Right lobe of liver (tissue), 6 donors: ENCODE measurements at places on chromosomes 2 and 18.

- no peak for DNase-seq
These were observed 188.4 kb upstream of the GYPC start for GRCh38 chr2:126467367-126468054.

DNA sequence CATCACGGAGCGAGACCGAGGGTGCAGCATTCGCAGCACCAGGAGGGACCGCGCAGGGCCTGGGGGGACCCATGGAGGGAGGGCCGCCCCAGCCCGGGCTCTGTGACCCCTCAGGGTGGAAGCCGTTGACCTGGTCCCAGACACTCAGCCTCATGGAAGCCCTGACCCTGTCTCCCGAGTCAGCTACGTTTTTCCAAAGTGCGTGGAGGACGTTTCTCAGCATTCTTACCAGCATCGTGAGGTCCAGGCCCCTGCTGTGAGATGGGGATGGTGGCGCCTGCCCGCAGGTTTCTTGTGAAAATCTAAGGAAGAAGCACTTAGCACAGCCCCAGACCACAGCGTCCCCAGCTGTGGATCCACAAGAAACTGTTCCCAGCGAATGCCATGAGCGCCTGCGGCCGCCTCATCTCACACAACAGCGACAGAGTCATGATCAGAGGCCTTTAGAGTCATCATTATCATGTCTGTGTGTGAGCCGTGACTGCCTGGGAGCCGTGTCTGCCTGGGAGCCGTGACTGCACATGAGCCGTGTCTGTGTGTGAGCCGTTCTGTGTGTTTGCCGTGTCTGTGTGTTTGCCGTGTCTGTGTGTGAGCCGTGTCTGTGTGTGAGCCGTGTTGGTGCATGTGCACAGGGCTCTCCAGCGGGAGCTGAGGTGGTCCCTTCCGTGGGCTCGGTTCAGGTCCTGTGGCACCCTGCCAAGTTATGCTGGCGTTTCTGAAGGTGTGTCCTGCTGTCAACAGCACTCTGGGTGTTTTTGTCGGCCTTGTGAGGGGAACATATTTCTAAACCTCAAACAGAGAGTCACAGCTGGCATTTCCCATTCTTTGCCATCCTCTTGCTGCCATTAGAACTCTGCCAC lies 49.2 kb upstream of the KCNG2 start:
- DNase-seq = no peak

DNA sequence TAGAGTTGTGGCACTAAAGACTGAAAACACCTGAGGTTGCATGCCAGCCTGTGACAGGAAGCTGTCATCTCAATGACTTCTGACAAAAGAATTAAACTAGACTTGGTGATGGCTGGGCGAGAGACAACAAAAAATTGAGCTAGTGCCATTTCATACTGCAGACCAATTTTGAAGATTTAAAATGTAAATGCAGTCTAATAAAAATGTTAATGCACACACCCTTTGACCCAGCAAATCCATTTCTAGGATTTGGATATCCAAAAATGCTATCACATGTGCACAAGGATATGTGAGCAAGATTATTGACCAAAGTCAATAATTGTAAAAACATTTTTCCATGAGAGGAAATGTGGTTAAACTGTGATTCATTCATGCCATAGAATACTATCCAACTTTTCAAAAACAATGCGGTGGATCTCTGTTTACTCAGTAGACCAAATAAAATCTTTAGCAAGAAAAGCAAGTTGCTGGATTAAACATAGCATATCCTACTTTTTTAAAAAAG lies 5.6 kb downstream of the FBXO36 start:
- DNase-seq = no peak

DNA sequence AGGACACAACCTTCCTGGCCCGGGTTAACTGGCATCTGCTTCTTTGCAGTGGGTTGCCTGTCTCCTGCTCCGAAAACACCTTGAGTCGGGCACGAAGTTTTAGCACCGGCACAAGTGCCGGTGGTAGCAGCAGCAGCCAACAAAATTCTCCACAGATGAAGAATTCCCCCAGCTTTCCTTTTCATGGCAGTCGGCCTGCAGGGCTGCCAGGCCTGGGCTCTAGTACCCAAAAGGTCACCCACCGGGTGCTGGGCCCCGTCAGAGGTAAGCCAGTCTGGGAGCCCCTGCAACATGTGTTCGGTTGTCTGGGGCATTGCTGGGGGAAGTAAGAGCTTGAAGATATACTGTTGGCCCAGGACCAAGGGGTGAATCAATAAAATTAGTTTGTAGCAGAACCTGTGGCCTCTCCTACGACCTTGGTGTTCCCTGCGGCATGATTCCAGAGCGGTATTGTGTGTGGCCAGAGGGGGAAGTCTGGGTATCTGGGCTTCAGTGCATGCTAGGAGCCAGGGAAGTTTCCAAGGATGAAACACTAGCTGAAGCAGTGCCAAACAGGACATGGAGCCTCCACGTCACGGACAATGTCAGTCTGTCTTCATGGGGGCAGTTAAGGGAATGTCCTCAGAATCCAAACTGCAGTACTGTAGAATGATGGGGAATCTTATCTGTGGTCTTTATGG lies 7.8 kb downstream of the AGBL5 start:
- no peak for DNase-seq
